Chondrocyte (in vitro differentiated cells): ENCODE measurements at places on chromosomes 4 and X. TPM values are rescaled to one million over a fixed set of nuclear protein-coding genes. Genes with fewer than 3 reads are reported as not detected.

- DNase-seq, result no peak
Measured at GRCh38 chr4:114103908-114104307, 124.5 kb upstream of the ARSJ start.

DNA sequence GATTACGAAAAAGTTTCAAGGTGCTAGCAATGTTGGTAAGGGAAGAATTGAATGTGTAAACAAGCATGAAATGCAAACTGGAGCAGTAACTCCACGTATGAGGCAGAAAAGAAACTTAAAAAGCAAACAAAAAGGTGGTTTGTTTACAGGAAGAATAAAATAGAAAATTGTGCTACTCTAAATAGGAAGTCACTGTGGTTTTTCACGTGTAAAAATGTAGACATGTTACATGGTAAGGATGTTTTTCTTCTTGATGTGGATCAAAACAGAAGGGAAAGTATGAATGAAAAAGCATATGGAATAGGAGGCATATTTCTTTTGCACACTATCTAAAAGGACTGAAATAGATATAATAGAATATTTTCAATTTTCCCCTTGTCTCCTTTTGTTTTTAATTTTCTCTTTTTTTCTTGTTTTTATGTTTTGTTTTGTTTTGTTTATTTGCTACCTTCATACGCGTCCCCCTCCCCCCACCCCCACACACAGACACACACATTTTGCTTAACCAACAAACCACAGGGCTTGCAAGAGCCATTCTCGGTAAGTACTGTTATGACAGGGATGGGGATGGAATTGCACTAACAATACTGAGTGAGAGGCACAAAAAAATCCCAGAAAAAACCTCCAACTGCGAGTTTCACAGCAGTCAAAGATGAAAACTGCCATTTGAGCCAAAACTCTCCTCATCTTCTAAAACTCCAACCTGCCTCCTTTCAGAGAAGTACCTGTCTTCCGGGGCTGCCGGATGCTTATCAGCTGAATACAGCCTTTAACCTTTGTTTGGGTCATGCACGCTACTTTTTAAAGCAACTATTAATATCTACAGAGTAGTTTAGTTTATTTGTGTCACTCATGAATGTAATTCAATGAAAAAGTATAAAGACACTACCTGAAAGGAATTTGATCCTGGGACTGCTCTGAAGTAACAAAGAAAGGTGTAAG lies 135.8 kb downstream of the IL15 start:
- no peak for DNase-seq

DNA sequence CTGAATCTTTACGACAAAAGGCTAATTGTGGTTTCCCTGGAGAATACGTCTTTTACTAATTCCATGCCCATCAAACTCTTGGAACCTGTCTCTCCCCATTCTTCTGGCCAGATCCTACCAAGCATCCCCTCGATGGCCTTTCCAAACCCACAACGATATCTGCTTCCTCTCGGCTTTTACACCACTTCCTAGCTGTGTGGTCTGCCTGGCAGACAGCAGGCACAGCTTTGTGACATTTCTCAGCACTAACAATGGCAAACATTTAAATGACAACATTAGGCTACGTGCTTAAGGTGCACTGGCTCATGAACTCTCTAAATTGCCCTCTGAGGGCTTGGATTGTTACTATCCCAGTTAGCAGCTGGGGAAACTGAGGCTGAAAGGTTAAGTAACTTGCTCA lies 141.0 kb downstream of the NSUN7 start:
- DNase-seq, result no peak

DNA sequence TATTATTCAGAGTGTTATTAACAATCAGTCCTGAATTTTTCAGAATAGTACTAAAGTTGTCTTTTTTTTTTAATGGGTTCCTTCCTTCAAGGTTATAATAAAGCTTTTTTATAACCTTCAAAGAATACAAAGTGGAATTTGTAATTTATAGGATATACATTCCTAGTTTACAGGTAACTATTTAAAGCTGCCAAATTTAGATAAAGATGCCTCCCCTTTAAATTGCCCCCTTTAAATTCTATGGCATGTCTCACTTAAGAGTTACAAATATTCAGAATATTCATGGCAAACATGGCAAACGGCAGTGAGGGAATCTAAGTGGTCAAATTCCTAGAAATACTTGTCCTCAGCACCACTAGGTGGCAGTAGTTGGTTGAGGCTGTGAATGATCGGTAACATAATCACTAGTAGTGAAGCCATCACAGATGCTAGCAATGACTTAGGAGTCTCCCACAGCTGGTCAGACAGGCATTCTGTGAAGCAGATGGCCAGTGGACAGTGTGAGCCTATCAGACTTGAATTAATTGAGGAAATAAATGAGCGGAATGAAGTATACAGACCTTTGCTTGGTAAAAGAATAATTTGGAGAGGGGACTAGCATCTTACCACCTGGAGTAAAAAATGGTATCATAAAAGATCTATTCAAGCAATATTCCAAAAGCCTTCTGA lies 86.4 kb downstream of the CBR4 start:
- no peak for DNase-seq

GRCh38 chr4:20899591-20899990 lies 199.3 kb downstream of the PACRGL start:
- no peak for DNase-seq

GRCh38 chr4:87559090-87559837 lies 30.1 kb upstream of the SPARCL1 start:
- DNase-seq, result no peak

- DNase-seq, result no peak
Measured at GRCh38 chr4:98514741-98515469, 143.5 kb downstream of the TSPAN5 start.

XK gene
- total RNA-seq, result 0.07 TPM in 1 of 3 replicates, not detected in the others

DNA sequence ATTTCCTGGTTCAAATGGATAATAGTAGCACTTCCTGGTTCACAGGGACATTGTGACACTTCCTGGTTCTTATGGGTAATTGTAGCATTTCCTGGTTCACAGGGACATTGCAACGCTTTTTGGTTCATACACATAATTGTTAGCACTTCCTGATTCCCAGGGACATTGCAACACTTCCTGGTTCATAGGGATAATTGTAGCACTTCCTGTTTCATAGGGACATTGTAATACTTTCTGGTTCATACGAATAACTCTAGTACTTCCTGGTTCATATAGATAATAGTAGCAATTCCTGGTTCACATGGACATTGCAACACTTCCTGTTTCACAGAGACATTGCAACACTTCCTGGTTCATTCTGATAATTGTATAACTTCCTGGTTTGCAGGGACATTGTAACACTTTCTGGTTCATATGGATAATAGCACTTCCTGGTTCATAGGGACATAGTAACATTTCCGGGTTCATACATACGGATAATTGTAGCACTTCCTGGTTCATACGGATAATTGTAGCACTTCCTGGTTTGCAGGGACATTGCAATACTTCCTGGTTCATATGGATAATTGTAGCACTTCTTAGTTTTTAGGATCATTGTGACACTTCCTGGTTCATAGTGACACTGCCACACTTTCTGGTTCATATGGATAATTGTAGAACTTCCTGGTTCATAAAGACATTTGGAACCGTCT lies 61.6 kb upstream of the CD99 start:
- no peak for DNase-seq

GRCh38 chr4:55337944-55338343 lies 8.1 kb upstream of the SRD5A3 start:
- no peak for DNase-seq
